ENCODE measurements at places on chromosomes 3 and 15.

DNA sequence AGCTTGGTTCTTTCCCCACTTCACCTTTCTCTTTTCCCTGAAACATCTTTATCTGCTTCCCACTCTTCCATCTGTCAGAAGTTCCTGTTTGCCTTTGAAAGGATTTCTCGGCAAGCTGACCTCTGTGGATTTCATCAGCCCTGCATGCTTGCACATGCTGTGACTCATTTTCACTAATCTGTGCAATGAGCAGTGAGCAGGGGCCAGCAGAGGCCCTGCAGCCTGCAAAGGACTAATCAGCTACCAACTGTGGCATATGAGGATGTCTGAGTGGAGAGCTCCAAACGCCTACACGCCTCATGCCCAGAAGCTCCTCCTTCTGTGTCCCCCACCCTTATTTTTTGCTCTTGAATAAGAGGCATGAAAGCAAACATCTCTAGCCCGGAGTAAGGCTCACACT is 333.0 kb upstream of the SEMA6D start:
- DNase-seq = no peak

- no peak for DNase-seq
These were observed 284.5 kb downstream of the CHL1 start for GRCh38 chr3:481111-481510.

- no peak for DNase-seq
These were observed 35.7 kb downstream of the PYGO1 start for GRCh38 chr15:55552451-55552850.

- no peak for DNase-seq
These were observed 10.6 kb upstream of the ATP2B2 start for GRCh38 chr3:10515884-10516495.

DNA sequence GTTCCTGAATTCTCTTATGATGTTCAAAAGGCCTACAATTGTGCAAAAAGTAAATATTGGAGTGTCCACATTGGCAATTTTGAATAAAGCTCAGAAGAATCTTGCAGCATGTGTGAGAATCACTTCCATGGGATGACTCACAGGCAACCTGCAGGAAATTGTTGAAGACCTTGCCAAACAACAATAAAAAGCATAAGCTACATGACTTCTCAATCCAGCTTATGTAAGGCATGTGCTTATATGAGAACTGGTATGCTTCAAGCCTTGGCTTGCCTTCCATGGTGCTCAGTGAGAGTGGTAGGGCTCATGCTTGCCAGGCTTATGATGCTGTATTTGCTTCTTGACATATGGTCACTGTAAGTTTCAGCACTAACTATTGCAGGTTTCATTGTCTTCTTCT is 18.4 kb upstream of the BCHE start:
- DNase-seq = no peak

DNA sequence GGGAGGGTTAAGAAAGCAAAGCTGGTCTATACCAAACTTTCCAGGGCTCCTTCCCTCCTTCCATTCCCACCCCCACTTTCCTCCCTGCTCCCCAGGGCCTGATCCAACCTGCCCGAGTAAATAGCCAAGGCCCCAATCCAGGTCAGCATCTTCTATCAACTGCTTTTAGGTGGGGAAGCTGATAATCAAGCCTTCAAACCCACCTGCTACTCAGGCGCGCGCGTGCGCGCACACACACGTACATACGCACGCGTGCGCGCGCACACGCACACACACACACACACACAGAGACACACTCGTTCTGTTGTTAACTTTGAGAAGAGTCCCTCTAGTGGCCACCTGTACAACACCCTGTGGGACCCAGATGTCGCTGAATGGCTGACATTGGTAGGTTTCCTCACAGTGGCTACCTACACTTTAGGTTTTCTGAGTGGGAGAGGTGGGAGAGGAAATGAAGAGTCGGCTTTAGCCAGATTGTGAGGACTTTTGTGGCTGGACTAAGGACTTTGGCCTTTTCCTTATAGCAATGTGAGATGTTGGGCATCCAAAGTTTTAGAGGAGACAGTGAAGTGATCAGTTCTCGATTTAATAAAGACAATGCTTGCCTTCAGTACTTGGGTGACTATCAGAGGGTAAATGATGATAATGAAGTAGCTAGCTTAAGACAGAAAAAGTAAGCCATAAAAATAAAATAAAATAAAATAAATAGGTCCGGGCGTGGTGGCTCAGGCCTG is 179.9 kb upstream of the C2CD4B start:
- no peak for DNase-seq

DNA sequence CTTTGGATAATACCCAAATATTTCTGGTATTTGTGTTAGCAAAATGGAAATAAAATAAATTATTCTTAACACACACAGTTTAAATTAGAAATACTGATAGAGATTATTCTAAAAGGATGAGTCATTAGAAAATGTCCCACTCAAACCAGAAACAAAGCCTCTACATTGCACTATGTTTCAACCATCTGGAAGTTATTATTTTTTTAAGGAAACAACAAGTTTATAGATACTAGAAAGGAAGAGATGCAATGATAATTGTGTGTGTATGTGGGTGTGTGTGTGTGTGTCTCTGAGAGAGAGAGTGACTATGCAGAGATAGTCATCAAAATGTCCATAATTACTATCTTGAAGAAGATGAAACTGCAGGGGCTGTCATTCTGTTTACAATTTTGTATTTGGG is 1340.5 kb downstream of the ROBO1 start:
- no peak for DNase-seq

DNA sequence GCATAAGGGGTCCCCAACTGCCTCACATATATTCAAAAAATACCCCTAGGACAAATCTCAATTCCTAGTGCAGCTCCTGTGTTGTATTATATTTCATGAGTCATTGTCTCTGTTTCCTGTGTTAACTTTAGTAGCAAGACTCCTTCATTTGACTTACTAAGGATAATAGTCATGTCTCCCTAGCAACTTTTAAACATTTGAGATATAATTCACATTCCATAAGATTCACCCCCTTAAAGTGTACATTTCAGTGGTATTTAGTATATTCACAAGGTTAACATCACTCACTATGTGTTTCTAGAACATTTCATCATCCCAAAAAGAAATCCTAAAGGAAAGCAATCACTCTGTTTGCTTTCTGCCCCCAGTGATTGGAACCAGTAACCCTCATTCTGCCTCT is 121.3 kb upstream of the WNT7A start:
- no peak for DNase-seq

DNA sequence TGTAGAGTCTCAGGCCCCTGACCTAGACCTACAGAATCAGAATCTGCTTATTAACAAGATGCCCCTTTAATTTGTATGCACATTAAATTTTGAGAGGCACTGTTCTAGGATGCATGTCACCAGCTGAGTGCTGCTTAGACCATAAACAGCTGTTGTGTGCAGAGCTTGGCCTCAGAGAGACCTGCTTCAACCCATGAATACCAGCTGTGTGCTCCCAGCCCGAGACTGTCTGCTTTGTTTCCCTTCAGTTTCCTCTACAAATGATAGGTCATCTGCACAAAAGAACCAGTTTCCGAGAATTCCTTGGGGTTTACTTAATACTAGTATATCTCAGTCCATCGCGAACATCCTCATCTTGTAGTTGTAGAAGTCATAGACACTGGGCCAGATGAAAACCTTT is 158.5 kb upstream of the PFN2 start:
- no peak for DNase-seq

- no peak for DNase-seq
These were observed 212.7 kb downstream of the C3orf38 start for GRCh38 chr3:88362428-88362827.

- no peak for DNase-seq
These were observed 63.9 kb upstream of the RGMA start for GRCh38 chr15:93152951-93153350.

DNA sequence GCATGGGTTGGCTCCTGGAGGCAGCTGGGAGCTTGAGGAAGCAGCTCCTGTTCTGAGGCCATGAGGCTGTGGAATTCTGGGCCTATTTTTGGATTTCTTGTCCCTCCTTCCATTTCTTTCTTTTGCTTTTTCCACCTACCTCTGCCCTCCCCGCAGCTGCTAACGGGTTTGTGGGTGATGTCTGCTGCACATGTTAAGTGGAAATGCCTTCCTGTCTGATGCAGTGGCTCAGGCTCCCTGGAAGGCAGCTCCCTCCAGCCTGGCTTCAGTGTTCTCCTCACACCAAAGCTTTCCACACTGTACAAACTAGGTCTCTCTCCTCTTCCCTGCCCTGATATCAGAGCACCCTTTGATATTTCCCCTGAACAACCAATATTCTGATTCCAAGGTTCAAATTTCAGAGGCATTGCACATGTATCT is 33.8 kb upstream of the ESYT3 start:
- DNase-seq = no peak
